ENCODE measurements at places on chromosomes 4 and X.

DNA sequence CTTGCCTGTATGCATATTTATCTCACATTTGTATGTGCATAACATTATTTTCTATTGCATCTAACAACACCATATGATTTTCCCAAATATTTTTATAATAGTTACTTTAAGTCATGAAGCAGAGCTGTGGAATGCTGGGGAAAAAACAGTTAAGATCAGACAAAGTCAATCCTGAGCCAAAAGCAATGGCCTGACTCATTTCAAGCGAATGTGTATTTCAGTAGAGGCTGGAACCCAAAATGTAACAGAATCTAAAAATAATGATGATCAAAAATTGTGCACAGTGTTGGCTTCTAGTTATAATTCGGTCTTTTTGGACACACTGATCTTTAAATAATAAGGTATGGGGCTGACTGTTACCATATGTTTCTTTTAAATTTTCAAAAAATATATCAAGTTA lies 516.2 kb upstream of the ADGRL3 start:
- DNase-seq, result no peak

DNA sequence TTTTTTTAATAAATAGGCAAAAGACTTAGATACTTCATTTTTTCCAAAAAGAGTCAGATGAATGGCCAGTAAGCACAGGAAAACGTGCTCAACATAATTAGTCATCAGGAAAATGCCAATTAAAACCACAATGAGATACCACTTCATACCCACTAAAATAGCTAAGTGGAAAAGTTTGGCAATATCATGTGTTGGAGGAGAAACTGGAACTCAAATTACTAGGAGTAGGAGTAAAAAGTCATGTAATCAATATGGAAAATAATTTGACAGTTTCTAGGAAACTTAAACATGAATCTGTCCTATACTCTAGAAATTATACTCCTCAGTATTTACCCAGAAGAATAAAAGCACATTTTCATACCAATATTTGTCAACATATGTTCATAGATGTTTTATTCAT lies 449.8 kb downstream of the INPP4B start:
- no peak for DNase-seq

DNA sequence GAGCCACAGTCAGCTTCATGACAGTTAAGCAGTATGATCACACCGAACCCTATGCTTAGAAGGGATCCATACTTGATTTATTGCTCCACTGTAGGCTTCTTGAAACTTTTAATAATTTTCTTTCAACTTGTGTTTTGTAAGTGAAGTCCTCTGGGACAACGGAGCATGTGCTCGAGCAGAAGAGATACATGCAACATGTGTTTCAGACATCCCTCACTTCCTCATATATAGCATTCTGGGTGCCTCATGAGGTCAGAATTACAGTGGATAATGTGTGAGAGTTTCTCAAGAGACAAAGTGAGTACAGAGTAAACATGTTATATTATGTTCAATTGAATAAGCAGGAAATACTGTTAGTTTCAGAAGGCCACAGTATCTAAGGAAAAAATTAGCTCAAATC lies 893.2 kb downstream of the FAT4 start:
- no peak for DNase-seq

DNA sequence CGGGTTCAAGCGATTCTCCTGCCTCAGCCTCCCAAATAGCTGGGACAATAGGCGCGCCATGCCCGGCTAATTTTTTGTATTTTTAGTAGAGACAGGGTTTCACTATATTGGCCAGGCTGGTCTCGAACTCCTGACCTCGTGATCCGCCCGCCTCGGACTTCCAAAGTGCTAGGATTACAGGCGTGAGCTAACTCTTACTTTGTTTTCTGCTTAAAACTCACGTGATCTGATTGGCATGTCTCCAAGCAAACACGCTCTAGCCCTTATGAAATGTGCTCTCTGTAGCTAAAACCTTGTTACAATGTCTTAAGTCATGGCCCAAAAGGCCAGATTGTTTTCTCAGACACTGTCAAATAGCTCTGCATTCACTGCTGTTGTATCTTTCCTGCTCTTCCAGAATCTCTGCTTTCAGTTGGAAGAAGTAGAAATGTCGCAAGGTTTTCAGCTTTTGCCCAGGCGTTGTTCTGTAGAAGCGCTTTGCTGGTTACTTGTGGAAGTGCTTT lies 39.7 kb upstream of the OGT start:
- DNase-seq, result no peak

DNA sequence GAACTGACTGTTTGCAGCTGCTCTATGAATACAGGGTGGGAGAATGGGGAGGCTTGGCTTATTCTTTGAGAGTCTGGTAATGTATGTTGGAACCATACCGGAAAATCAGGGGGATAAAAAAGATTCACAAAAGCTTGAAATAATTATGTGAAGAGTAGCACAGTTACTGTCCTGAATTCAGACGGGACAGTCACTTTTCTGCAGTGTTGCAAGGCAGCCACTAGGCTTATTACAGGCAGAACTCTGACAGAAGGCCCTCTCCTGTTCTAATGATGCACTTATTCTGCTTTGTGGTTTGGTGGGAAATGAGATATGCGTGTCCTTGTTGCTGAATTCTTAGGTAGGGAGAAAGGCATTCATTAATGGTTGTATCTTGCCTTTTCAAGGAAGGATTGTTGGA lies 37.2 kb downstream of the GUCY1B1 start:
- DNase-seq, result no peak

DNA sequence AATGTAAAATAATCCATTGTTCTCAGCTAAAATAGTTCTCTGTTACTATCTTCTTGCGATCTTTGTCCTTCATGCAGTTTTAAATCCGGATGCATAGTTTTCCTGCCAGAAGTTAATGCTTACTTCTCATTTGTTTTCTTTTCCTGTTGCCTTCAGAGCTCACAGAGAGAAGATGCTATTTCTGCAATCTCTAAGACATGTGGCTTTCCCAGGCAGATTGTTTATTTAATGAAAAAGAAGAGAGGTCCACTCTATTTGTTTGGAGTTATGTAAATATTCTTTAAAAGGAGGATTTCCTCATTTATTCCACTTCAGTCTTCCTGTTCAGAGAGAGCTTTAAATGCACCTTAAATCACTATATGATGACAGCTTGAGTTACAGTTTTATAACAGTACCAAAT lies 39.3 kb upstream of the HPGD start:
- DNase-seq, result no peak

GRCh38 chr4:71027611-71028010 lies 34.2 kb downstream of the DCK start:
- DNase-seq, result no peak

- DNase-seq, result no peak
Measured at GRCh38 chr4:18440527-18441202, 419.1 kb upstream of the LCORL start.
